ENCODE measurements at places on chromosomes 4 and X. TPM values are rescaled to one million over a fixed set of nuclear protein-coding genes. Genes with fewer than 3 reads are reported as not detected.
A peak's percentile ranks its signal among the peaks of the same experiment; 100 is the strongest.

DNA sequence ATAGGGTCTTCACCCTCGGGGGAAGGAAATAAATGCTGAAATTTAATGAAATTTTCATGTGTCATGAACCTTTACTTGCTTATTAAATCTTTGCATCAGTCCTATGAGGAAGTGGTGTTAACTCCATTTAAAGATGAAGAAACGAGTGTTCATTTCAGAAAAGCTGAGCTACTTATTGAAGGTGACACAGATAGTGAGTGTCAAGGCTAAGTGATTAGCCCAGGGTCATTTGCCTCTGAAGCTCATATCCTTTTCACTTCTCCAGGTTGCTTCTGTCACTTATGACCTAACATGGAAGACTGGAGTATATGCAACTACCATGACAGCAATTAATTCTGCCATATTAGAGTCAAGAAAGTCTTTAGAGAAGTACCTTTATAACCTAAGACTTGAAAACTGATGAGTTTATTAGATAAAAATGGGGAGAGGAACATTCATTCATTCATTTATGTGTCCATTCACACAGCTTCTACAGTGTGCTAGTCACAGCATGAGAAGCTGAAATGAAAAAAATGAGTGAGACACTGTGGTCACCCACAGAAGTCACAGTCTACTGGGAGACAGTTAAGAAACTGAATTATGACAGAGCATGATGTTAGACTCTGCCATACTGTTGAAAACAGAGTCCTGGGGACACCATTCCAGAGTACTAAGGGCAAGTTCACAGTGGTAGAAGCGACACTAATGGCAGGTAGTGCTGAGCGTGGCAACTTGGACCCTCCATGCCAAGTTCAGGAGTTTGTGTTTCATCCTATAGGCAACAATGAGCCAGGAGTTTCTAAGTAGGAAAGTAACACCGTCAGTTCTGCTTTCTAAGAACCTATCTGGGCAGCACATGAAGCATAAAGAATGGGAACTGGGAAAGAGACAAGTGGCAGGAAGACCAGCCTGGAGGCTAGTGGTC is 21.3 kb downstream of the ALPK1 start:
- H3K4me1 ChIP-seq: no peaks in the 10 kb centered on the region
- DNase-seq: no peak
- no peaks in the 10 kb centered on the region for H3K36me3 ChIP-seq
- H3K27me3 ChIP-seq: peaks cover 7% of the 10 kb centered on the region
- H3K4me3 ChIP-seq: no peak overlapping the region

- no peak overlapping the region for H3K4me3 ChIP-seq
- no peaks in the 10 kb centered on the region for H3K27me3 ChIP-seq
- peaks cover 9% of the 10 kb centered on the region for H3K4me1 ChIP-seq
- no peak for DNase-seq
- H3K36me3 ChIP-seq: no peaks in the 10 kb centered on the region
Observed at GRCh38 chr4:74543983-74544382, 99.0 kb downstream of the AREG start.

DNA sequence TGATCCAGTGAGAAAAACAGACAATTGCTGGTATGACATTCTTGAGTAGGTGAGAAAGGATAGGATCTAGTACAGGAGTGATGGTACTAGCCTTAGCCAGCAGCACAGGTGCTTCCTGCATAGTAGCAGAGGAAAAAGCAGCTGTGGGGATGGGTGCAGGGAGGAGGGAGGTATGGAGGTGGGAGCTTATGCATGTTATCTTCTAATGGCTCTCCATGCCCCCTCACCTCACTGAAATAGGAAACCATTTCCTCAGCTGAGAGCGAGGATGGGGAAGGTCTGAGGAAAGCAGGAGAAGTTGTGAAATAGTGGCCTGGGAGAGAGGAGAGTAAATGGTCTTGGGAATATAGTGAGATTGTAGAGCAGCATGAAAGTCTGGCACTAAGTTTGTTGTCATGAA is 136.3 kb downstream of the TMEM164 start:
- H3K27ac ChIP-seq: no peak overlapping the region
- no peaks in the 10 kb centered on the region for H3K27me3 ChIP-seq
- H3K4me3 ChIP-seq: no peak overlapping the region
- H3K36me3 ChIP-seq: no peaks in the 10 kb centered on the region
- no peak for DNase-seq

FGA gene
- 13.4 TPM for total RNA-seq

- DNase-seq: no peak
- H3K27ac ChIP-seq: peak overlapping the region; percentile 82
- H3K4me1 ChIP-seq: peaks cover 5% of the 10 kb centered on the region
- peaks cover 6% of the 10 kb centered on the region for H3K27me3 ChIP-seq
- H3K36me3 ChIP-seq: peaks cover 10% of the 10 kb centered on the region
Observed at GRCh38 chrX:102712981-102713625, 855 bp downstream of the GPRASP2 start.

ODAPH gene
- not detected for total RNA-seq

All from type B pancreatic cell (in vitro differentiated cells).